ENCODE measurements at places on chromosomes 16 and 17.

DNA sequence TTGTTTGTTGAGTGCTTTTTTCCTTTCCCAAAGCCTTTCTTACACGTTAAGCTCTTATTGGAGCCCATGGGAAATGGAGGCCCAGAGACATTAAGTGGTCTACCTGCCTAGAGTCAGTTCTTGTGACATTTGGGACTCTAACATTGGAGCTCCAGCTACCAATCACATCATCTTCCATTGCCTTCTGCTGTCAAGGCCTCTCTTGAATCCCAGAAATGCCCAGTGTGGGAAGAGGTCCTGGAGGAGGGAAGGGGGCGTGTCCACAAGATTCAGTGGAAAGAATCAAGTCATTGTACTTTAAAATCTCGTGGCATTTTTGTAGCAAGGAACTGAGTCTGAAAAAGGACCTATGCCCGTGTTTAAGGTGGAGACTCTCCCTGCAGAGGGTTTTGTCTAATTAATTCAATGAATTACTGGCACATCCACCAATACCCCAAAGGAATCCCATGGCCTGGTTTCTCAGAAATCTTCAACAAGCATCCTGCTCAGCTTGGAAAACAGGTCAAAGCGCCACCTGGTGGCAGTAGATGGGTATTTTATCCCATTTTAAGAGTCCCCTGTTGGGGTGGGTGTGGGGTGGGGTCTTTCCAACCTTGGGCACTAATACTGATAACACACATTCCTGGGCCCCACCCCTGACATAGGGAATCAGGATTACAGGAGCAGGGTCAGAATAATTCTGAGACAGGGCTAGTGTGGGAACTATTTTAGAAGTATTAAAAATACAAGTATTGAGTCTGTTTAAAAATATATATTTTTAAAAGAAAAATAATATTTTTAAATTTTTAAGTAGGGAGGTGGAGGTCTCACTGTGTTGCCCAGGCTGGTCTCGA lies 24.6 kb downstream of the GPT2 start:
- no peak for DNase-seq

GRCh38 chr17:17042384-17042736 lies at the start of gene MPRIP:
Gene MPRIP, plus strand, starts transcription at chr17:17042457. Its CDS starts 392 bp downstream, at chr17:17042849.
- DNase-seq = no peak

- no peak for DNase-seq
Observed at GRCh38 chr17:9054126-9054975, 33.0 kb downstream of the NTN1 start.

DNA sequence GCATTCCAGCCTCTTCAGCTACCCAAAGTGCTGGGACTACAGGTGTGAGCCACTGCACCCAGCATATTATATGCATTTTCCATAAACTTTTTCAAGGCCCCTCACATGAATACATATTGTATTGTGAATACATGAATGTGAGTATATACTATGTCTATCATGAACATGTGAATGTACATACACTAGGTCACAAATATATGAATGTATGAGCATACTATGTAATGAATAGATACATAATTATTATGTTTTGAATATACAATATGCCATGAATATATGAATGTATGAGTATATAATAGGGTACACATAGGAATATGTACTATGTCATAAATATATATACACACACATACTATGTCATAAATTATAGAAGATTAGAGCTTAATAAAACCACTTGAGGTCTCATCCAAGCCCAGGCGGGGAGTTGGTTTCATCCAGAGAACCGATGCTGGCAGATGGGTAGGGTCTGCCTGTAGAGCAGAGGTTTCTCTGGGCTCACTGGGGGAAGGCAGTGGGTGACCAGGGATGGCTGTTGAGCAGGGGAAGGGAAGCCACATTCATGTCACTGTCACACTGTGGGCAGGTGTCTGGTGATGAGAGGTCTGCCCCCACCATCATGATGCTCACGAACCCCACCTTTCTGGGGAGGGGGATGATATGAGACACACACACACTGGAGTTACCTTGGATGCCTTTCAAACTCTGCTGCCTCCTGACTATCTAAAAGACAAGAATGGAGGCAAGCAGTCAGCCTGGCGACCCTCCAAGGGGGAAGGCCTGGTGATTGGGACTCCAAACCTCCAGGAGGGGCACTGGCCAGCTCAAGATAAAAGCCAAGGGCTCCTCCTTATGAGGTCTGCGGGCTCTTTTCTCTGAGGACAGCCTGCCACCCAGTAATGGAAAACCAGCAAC lies 7.3 kb downstream of the C16orf95 start:
- DNase-seq = no peak

Measured in stimulated activated CD8-positive, alpha-beta memory T cell treated with anti-CD3 and anti-CD28 coated beads, Interleukin-15, amount 100 ng/mL, for 48 hours (primary cell).